ENCODE measurements at places on chromosomes 11 and 22.

DNA sequence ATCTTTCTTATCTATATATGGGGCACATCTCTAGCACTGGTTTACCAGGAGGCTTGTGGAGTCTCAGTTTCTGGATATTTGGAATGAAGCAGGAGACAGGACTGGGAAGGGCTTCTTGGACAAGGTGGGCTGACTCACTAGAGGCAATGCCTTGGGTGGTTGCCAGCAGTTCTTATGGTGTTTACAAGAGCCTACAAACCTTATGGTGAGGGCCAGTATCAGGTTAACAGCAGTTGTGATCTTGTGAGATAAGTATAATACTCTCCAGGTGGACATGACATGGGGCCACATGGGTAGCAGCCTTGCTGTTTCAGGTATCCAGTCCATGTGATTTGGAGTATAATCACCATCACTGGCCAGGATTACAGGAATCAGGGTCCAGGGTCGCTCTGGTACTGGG is 10.2 kb downstream of the FUT4 start:
- DNase-seq: no peak

- DNase-seq: peak; percentile 77
Measured at GRCh38 chr22:21951931-21952465, 650 bp downstream of the PPM1F start.

DNA sequence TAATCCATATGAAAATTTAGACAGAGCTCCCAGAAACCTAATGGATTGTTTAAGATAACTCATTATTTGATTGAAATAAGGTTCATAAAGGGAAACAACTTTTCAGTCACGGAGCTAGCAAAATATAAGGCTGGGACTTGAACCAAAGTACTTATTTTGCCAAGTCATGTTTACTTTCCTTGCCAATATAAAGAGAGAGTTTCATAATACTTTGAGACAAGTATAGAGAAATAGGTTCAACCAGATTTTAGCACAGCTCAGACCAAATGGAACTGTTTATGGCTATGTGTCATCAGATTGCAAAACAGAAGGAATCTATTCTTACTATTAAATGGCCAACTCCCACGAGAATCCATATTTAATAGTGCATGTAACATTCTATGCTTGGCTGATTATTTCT is 1517.5 kb upstream of the TENM4 start:
- no peak for DNase-seq

DNA sequence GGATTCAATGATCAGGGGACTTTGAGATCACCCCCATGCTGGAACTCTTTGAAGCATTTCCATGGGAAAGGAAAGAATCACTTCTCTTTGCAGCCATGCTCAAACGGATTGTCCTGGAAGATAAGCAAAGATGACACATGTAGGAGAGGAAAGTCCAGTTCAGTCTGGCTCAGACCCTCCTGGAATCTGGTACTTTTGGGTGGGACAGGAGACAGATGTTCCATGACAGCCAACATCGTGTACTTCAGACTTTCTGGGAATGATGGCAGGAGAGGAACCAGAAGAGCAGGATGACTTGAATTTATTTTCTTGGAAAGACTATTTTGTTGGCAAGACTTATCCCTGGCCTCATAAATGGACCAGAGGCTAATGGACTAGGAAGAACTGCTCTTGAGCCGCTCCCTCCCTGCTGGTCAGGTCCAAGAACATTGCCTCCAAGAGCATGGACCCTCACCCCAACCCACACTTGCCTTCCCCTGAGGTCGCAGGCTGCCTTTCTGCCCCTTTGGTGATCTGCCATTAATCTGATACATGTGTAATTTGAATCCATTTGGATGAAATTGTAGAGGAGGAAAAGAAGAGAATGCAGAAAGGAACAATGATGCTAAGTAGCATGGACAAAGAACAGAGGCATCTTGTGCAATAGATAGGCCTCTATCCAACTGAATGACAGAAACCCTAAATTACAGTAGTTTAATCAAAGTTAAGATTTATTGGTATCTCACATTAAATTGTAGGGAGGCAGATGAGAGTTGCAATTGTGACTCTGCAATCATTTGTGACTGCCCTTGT is 201.0 kb downstream of the SNX19 start:
- DNase-seq: no peak

GRCh38 chr11:64268893-64269539 is 15.4 kb downstream of the BAD start:
- DNase-seq: peak; percentile 89

- DNase-seq: no peak
Measured at GRCh38 chr11:64655941-64656601, 65.1 kb downstream of the SLC22A12 start.

DNA sequence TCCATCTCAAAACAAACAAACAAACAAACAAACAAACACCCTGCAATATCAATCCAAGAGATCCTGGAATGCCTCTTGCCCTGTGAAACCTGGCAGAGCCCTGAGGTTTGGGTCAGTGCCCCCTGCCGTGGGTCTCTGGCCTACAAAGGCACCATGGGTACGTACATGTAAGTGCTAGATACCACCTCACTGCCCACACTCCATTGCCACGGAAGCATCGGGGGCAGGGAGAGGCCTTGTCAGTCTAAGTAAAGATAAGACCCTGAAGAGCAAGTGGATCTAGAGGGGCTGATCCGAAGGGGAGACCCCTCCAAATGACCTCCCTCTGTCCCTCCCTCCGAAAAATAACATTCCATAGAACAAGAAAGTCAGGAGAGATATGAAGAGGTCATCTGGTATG is 2.0 kb upstream of the MIEF1 start:
- no peak for DNase-seq

DNA sequence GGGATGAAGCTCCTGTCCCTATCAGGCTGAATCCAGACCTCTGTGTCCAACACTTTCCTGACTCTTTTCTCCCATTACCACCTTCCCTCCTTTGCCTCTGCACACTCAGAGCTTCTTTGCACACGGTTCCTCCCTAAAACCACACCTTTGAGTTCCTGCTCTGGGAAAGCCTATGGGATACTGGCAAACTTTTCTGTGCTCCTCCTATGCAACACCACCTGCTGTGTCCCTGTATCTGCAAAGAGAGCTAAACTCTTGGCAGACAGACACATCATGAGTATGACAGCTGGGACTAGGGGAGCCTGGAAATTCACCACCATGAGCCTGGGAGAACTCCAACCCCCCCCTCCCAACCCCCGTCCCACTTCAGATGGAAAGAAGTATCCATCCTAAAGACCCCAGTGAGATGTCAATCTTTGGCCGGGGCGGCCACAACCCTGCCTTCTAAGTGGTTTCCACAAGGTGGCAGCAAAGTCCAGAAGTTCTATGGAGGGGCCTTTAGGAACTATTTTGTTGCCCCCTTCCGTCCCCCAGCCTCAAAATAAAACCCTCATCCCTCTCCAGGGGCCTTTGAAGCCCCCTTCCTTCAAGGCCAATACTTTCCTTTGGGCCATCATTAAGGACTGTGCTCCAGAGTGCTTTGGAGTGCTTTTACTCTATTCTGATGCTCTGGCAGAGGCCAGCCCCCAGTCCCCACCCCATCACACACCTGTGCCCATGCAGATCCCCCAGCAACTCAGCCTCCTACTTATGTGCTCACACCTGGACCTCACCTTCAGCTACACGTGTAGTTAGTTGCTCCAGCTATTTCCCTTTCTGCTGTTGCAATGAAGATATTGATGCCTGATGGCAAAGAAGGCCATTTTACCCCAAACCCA is 19.4 kb downstream of the HTR3A start:
- DNase-seq: peak; percentile 80

DNA sequence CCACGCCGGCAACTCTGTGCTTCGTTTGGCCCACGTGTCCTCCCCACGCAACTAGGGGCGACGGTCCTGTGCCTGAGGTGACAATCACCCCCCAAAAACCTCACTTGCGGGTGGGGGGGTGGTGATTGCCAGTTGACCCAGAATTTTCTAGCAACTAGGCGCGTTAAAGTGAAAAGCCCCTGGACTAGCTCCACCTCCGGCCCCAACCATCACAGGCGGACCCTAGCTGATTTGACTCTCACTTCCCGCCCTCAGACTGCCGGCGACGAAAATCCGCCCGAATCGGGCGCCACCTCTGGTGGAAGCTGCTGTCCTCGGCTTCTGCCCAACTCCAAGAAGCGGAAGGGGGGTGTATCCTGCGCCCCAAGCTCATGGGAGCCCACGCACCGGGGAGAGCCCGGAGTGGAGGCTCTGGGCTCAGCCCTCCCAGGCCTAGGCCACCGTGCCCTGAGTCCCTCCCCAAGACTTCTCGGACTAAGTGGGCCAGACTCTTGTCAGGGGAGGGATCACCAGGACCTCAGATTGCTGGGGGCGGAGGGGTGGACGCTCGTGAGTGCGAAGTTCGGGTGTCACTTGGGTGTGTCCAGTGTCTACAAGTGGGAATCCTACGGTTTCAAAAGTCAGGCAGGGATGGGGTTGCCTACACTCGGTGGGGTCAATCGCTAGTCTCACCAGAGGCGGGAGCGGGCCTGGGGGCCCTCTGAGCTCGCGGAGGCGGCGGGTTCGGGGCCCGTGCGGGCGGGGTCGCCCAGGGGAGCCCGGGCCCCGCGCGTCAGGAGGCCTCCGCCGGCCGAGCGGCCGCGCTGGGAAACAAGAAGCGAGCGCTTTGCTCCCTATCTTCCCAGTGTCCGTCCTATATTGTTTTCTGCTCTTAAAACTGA is 12.3 kb downstream of the PAX6 start:
- no peak for DNase-seq

- peak; percentile 76 for DNase-seq
Measured at GRCh38 chr11:116986521-116987105, 111.6 kb downstream of the SIK3 start.
